ENCODE measurements at places on chromosomes 11 and 22.

GRCh38 chr11:77231800-77232199 lies 69.7 kb downstream of the GDPD4 start:
- DNase-seq: no peak

DNA sequence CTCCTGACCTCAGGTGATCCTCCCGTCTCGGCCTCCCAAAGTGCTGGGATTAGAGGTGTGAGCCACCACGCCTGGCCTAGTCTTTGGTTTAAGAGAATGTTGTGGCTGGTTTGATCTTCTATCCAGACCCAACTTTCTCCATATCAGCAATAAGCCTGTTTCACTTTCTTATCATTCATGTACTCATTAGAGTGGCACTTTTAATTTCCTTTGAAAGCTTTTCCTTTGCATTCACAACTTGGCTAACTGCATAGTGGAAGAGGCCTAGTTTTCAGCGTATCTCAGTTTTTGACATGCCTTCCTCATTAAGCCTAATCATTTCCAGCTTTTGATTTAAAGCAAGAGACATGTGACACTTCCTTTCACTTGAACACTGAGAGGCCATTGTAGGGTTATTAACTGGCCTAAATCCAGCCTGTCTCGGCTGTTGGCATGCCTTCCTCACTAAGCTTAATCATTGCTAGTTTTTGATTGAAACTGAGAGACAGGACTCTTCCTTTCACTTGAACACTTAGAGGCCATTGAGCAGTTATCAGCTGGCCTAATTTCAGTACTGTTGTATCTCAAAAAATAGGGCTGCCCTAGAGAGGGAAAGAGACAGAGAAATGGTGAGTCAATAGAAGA lies 13.1 kb upstream of the RPL3 start:
- no peak for DNase-seq

DNA sequence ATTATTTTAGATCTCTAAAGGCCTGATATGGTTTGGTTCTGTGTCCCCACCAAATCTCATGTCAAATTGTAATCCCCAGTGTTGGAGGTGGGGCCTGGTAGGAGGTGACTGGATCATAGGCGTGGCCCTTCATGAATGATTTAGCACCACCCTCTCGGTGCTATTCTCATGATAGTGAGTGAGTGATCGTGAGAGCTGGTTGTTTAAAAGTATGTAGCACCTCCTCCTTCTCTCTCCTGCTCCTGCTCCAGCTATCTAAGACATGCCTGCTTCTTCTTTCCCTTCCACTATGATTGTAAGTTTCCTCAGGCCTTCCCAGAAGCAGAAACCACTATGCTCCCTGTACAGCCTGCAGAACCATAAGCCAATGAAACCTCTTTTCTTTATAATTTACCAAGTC lies 114.1 kb downstream of the SERGEF start:
- DNase-seq: no peak

DNA sequence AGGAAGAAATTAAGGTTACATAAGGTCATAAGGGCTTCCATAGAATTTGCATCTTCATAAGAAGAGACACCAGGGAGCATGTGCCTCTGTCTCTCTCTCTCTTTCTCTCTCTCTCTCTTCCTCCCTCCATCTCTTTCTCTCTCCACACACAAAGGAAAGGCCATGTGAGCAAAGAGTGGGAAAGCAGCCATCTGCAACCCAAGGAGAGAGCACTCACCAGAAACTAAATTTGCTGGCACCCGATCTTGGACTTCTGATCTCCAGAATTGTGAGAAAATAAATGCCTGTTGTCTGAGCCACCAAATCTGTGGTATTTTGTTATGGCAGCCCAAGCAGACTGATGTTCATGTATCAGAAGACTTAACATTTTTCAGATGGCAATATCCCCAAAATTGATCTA lies 6.4 kb upstream of the KRTAP5-10 start:
- no peak for DNase-seq

DNA sequence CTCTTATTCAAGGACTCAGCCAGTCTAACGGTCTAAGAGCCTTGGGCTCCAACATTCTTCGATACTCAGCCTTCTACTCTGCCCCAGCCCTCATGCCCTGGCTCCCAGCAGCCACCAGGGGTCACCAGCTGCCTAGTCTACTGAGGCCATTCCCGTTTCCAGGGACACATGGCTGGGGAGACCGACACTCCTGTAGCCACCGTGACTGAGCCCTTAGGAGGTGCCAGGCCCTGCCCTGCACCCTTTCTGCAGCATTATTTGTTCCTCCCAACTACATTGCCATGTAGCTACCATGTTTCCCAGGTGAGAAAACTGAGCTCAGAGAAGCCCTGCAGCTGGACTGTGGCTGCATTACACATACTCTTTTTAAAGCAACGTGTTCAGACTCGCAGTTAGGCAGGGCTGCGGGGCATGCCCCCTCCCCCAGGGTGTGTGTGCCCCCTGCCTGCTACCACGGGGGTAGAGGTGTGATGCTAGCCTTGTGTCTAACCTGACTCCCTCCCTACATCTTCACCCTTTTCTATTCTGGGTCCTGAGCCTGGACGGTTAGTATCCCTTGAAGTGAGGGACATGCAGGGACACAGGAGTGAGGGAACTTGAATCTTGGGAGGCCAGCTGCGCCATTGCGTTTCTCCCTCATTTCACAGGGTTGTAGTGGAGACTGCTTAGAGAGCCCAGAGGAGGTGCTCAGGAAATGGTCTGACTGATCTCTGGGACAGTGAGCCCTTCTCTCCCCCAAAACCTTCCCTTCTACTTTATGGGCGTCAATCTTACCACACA lies 17.5 kb downstream of the ATG16L2 start:
- DNase-seq: peak; percentile 30

DNA sequence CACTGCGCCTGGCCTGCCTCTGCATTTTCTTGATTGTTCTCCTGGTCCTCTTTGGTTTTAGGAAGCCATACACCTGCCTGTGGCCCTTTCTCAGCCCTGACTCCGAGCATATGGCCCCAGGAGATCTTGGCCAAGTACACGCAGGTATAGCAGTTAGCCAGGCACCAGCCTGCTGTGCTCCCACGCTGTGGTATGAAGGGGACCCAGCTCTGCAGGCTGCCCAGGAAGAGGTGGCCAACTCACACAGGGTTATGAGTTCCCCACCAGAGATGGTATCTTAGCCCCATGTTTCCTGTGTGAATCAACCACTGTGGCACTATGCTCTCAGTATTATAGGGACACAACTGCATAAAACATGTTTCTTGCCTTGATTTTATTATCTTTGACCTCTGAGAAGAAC lies 31.1 kb downstream of the SGSM3 start:
- DNase-seq: peak; percentile 20

- no peak for DNase-seq
Observed at GRCh38 chr11:8705146-8705545, 22.6 kb downstream of the RPL27A start.

DNA sequence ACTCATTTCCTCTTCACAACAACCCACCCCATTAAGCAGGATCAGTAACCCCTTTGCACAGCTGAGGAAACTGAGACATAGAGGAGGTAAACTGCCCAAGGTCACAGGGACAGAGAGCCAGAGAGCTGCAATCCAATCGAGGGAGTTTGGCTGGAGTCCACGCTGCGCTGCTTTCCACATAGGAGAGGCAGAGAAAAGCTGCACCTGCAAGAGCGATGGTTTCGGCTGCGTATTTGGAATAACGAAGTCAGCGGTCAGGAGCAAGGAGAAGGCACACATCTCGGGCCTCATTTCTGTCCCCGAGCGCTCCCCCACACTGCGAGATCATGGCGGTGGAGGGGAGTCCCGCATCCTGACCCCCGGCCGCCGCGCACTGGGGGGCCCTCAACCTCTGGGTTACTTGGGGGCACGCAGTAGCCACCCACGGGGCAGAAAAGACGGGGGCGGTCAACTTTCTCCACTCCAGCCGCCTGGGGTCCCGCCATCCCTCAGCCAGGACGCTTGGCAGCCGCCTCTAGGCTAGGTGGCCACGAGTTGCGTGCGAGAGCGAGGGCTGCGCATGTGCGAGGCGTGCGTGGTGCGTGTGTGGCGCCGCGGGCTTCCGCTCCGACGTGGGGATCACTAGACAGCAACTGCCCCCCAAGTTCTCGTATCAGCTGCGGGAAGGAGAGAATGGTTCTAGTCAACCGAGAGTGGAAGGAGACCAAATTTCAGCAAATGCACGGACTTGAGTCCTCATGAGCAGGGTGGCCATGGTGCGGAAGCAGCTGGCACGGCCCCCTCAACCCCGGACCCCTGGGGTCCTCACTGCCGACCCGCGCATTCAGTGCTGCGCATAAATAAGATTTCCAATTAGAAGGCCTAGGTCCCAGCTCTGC lies 42.3 kb upstream of the CLDN5 start:
- DNase-seq: no peak

- DNase-seq: no peak
Observed at GRCh38 chr11:115528225-115528624, 24.0 kb upstream of the CADM1 start.

DNA sequence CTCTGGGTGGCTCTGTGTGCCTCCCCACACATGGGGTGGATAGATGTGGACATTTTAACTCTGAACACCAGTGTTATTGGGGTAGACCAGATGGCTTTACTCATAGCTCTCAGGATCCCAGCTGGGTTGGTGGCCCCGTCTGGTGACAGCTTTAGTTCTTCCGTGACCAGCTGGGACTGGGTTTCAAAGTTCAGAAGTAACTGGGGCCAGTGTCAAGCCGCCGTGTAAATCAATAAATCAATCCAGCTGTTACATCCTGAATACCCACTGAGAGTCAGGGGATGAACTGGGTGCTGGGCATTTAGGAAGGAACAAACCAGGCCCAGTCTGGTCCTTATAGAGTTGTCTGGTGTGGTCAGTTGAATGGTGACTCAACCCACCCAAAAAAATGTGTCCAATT lies 269.4 kb downstream of the CTTN start:
- DNase-seq: no peak

GRCh38 chr11:123137431-123138224 lies 57.4 kb downstream of the CLMP start:
- no peak for DNase-seq

DNA sequence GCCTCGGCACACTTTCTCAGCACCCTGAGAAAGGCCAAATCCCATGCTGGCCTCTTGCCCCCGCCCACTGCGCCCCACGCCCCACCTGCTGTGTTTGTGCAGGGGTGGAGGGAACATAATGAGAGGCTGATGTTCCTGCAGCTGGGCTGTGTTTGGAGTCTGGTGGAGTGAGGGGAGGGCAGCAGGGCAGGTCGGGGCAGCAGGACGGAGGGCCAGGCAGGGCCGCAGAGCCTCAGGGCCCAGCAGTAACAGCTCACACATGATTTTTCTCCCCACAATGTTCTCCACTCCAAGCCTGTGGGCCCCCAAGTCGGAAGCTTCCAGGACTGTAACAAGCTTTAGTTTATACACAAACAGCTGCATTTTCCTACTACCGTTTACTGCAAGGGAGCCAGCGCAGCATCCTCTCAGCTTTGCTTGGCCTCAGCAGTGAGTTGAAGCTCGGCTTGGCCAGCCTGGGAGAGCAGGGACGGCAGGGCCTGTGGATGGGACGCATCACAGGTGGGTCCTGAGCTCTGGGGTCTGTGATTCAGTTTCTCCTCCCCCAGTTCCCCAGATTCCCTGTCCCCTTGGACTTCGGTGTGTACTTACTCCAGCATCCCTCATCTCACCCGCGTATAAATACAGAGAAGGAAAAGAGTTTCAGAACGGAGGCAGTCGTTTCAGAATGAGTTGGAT lies 51.0 kb downstream of the RPUSD4 start:
- DNase-seq: no peak

DNA sequence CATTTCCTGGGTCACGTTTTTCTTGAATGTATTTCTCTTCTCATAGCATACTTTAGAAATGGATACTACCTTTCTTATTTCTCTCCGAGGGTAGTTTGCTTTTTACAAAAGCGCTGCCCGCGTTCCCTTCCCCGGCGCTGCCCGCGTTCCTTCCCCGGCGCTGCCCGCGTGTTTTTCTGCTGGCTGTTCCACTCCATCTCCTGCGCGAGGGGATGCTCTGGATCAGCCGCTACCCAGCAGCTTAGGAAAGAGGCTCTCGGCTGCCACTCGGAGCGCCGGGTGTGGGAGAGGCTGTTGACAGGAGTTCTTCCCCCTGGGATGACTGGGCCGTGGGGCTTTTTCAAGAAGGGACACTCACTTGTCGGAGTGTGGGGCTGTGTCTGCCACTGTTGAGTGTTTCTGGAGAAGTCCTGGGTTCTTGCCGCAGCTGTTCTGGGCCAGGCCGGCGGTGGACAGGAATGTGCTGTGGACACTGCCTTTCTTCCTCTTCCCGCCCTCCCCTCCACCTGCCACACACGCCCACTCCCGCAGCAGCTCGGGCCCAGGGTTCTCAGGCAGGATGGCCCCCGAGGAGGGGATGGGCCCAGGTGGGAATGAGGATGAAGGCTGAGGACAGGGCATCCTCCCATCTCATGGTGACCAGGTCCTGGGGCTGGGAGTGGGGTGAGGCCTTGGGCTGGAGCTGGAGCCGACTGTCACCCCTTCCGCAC lies 30.6 kb downstream of the GLB1L2 start:
- DNase-seq: no peak

DNA sequence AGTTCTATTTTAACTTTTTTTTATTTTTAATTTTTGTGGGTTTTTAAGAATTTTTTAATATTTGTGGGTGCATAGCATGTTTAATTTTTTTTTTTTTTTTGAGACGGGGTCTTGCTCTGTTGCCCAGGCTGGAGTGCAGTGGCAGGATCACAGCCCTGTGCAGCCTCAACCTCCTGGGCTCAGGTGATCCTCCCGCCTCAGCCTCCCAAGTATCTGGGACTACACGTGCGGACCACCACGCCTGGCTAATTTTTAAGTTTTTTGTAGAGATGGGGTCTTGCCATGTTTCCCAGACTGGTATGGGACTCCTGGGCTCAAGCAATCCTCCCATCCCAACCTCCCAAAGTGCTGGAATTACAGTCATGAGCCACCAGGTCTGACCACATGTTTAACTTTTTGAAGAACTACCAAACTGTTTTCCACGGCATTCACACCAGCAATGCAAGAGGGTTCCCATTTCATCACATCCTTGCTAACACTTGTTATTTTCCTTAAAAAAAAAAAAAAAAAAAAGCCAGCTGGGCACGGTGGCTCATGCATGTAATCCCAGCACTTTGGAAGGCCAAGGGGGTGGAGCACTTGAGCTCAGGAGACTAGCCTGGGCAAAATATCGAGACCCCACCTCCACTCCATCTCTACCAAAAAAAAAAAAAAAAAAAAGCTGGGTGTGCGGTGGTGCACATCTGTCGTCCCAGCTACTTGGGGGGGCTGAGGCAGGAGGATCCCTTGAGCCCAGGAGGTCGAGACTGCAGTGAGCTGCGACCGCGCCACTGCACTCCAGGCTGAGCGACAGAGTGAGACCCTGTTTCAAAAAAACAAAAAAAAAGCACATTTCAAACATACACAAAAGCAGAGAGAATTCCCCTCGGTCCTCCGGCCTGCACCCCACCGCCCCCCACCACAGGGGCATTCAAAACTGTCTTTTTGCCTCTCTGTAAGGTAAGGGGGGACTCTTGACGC lies 16.7 kb upstream of the TXNRD2 start:
- DNase-seq: no peak

GRCh38 chr22:22397875-22398524 lies 110.5 kb downstream of the ZNF280B start:
- no peak for DNase-seq

DNA sequence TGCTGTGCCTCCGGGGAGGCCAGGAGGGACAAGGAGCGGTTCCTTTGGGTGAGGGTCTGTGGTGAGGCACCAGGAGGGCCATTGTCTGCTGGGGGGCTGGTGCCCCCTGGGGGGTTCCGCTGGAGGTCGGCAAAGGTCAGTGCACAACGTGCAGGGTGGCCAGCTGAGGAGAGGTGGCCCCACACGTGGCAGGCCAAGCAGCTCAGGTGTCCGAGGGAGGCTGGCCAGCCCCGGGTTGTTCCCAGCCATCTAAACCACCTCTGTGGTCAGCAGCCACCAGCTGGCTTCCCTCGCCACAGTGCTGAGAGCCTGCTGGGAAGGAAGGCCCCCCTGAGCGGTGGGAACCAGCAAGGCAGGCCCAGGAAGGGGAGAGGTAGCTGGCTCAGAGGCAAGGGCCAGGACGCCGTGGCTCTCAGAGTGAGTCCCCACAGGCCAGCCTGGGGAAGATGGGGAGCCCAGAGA lies 4.2 kb downstream of the TSSC4 start:
- DNase-seq: no peak
